ENCODE measurements at places on chromosomes 1 and 21. TPM values are rescaled to one million over a fixed set of nuclear protein-coding genes. Genes with fewer than 3 reads are reported as not detected.

DNA sequence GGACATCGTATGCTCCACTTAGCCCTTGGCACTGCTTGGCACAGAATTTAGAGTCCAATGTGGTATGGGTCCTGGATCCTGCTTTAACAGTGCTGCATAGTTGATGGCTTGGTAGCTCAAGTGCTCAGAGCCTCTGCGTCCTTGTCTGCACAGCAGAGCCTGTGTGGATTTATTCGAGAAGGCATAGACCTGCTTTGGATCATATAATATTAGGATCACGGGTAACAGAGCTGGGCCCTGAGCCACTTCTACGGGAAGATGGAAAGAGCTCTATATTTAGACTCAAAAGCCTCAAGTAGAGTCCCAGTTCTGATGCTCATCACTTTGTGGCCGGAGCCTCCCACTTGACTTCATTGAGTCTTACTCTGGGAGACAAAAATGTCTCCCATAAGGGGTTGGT is 164.4 kb upstream of the EDN2 start:
- DNase-seq = peak; percentile 48

- DNase-seq = no peak
Measured at GRCh38 chr1:53079251-53079650, 17.2 kb downstream of the PODN start.

DNA sequence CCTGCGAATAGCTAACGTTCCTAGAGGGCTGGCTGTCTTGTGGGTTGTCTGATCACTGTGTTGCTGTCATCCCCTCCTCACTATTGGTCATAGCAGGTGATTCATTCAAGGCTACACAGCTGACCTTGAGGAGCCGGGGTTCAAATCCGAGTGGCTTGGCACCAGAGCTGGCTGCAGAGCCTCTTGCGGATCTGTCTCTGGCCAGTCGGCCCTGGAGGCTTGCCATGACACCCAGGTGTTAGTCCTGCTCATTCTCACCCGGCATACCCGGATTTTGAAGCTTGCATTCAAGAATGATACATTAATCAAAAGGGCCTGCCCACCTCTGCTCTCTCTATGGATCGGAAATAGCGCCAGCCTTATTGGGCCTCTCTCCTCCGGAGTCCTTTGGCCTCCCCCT is 110.4 kb downstream of the DHRS3 start:
- no peak for DNase-seq

CLCA4 gene
- total RNA-seq = 0.99 TPM

- DNase-seq = no peak
Measured at GRCh38 chr21:29033871-29034270, 9.4 kb downstream of the USP16 start.

CYP2J2 gene
- 4.3 TPM for total RNA-seq

ACTN2 gene
- total RNA-seq = not detected

DNA sequence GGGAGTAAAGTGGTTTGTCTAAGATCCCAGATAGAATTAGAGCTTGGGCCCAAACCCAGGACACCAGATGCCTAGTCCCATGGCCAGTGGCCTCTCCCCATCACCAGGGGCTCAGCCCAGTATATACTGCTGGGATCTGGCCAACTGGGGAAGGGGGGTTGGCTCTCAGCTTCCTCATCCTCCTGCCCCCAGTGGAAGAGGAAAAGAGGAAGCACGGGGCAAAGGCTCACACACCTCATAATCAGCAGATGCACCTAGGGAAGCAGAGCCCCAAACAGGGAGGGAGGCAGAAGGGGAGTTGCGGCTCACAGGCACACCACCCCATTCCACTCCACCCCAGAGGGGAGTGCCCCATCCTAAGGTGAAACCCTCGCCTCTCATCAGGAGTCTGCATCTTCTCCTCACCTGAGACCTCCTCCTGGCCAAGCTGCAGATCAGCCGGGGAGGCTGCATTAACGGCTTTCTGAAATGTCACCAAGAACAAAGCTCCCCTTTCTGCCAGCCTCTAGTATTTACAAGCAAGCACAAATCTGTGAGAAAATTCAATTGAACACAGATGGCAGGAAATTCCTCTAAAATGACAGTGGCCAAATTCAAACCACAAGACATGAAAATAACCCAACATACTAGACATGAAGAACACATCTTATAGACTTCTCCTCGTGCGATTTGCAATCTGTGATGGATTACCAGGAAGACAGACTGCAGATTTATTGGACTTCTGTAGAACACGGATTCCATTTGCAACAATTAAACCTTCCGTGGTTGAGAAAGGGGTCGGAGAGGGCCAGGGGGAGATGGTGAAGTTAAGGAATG is 82.8 kb downstream of the GLIS1 start:
- DNase-seq = no peak

GUCA2A gene
- total RNA-seq = not detected

GRCh38 chr1:82710091-82710490 is 909.4 kb downstream of the ADGRL2 start:
- no peak for DNase-seq

KCNQ4 gene
- 1.3 TPM for total RNA-seq

C1orf21 gene
- 58.4 TPM for total RNA-seq

- no peak for DNase-seq
Measured at GRCh38 chr1:109539676-109540075, at the start of gene GPR61. TSS of gene GPR61 (plus strand) at chr1:109539872. CDS start at chr1:109543023, 3,151 bp downstream.

DNA sequence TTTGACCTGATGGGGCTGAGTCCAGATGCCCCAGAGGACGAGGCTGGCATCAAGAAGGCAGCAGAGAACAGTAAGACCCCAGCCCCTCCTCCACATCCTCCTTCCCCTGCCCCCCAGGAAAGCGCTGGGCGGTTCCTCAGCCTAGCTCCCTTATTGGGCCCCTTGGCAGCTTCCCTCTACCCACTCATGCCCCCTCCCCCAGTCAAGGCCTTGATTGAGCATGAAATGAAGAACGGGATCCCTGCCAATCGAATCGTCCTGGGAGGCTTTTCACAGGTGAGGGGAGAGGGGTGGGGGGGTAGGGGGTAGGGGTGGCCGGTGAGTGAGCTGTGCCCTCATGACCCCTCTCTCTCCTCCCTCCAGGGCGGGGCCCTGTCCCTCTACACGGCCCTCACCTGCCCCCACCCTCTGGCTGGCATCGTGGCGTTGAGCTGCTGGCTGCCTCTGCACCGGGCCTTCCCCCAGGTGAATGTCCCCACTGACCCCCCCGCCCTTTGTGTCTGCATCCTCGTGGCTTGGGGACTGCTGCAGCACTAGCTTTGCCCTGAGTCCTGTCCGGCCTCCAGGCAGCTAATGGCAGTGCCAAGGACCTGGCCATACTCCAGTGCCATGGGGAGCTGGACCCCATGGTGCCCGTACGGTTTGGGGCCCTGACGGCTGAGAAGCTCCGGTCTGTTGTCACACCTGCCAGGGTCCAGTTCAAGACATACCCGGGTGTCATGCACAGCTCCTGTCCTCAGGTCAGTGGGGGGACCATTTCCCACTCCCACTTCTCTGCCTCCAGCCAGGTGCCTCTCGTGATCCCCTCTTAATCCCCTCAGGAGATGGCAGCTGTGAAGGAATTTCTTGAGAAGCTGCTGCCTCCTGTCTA is 3.2 kb downstream of the LYPLA2 start:
- DNase-seq = no peak

DNA sequence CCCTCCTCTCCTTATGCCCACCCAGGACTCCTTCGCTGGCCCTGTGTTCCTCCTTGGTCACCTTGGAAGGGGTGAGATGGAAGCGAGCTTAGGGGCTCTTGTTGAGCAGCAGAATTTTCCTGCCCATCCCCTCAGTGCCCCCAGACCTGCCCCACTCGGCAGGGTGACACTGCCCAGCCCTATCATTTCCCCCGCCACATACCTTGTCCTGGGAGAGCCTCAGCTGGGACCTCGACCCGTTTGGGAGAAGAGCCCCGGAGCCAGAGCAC is 1.4 kb upstream of the FNDC5 start:
- DNase-seq = peak; percentile 58
